GM18507 (cell line): ENCODE measurements at places on chromosomes 3 and 15.
A peak's percentile ranks its signal among the peaks of the same experiment; 100 is the strongest.

GRCh38 chr15:98085003-98085639 lies 124.6 kb downstream of the ARRDC4 start:
- DNase-seq = no peak

GRCh38 chr3:38581774-38582173 lies 67.7 kb downstream of the SCN5A start:
- DNase-seq = no peak

GRCh38 chr3:116423374-116423773 lies 21.9 kb downstream of the LSAMP start:
- DNase-seq = no peak

DNA sequence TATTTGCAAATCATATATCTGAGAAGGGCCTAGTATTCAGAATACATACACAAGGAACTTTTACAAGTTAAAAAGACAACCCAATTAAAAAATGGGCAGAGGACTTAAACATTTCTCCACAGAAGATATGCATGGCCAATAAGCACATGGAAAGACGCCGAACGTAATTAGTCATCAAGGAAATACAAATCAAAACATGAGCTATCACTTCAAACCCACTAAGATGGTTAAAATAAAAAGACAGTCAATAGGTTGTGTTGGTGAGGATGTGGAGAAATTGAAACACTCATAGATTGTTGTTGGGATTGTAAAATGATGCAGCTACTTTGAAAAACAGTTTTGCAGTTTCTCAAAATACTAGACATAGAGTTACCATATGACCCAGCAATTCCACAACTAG lies 61.2 kb upstream of the NEO1 start:
- DNase-seq = no peak

GRCh38 chr3:126125341-126125740 lies 41.4 kb upstream of the SLC41A3 start:
- DNase-seq = no peak

GRCh38 chr3:16824081-16824696 lies 60.6 kb upstream of the PLCL2 start:
- no peak for DNase-seq

DNA sequence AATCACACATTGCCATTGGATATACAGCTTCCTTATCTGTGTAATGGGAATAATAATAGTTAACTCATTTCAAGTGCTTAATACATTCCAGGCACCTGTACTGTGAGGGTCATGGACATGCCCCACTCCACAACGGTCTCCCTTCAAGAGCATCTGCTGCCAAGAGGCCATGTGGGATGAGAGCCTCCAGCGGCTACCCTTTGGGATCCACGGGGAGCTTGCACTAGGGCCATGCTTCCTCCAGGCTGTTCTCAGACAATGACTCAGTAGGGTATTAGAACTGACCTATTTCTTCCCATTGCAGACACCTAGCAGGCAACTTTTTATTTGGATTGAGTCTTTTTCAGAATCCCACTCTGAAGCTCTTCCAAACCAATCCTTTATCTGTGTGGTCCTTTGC lies 1078.9 kb downstream of the TUSC7 start:
- no peak for DNase-seq

- no peak for DNase-seq
Measured at GRCh38 chr3:183274609-183275008, 21.6 kb downstream of the B3GNT5 start.

DNA sequence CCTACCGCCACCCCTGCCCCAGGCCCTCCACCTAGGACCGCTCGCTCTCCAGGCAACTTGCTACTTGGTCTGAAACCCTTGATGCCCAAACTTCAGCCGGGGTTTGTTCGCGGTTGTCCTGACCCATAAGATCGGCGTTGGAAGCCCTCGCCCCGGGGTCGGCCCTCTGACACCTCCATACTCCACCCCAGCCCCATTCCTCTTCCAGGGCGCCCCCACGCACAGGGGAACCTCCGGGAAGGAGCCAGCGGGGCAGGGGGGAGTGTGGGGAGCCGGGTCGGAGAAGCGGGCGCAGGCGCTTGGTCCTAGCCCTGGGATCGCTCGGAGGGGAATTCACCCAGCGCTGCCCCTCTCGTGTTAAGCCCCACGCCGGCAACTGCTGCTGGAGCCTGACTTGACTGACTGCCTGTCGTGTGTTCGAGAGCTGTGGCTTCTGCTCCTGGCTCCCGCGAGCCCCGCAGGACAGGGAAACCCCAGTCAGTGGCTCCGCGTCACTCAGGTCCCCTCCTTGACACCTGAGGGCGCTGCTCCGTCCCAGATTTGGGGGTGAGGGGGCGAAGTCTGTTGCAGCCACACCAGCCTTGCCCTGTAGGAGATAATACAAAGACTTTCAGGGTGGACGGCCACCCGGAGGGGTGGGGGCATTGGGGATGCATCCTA lies 675 bp downstream of the RYR3 start:
- DNase-seq = no peak

DNA sequence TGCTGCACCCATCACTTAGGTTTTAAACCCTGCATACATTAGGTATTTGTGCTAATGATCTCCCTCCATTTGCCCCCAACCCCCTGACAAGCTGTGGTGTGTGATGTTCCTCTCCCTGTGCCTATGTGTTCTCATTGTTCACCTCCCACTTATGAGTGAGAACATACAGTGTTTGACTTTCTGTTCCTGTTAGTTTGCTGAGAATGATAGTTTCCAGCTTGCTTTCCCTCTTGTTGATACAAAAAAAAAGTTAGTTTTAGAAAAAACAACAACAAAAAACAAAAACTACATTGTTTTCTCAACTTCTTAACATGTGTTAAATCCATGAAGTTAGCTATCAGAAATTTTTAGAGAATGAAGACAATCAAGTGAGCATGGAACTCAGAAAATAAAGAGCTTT lies 953.0 kb downstream of the VGLL3 start:
- no peak for DNase-seq

DNA sequence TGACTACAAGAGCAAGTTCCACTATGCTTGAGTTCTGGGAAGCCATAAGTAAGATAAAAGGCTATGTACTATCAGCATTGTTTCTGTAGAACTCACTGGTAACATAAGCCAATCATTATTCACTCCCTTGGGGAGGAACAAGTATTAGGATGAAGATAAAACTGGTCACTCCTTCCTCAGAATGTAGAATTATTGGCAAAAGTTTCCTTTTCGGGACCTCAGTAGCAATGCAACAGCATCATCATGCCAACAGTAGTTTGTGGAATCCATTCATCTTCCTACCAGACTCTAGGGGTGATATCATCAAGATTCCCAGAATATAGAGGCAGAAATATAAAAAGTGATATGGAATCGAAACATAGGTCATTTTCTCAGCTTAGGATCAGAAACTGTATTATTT lies 209.5 kb downstream of the PLOD2 start:
- no peak for DNase-seq

DNA sequence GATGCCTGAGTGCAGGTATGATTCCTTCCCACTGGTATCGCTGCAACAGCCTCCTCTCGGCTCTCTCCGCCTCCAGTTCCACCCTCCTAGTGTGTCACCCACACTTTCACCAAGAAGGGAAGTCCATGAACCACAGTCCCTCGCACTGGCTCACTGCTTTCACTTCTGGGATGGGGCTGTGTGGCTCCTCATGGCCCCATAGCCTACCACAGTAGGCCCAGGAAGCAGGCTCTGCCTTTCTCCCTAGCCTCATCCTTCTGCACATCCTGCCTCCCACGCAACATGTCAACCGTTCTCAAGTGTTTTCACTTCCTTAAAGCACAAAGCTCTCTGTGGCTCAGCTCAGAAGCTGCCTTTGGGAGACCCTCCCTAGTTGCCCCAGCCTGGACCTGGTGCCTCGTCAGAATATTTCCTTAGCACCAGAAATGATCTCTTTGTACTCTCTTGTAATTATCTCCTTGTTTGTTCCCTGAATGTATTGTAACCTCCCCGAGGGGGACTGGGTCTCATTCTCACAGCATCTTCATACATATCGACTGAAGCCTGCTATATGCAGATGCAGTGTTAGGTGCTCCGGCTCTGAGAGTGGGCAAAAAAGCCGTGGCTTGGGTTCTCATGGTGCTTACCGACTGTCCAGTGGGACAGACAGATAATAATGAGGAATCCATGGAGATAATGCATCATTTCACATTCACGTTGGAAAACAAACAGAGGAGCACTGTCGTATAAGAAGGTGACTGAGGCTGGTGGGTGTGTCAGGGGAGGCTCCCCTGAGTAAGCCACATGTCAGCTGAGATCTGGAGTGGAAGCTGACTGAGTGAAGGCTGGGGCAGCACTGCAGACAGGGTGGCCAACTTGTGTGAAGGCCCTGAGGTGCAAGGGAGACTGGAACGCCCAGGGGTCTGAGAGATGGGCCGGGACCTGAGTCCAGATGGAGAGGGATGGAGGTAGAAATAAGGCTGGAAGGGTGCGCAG lies 107.1 kb downstream of the DGKG start:
- peak; percentile 38 for DNase-seq

- DNase-seq = no peak
Measured at GRCh38 chr15:95025924-95026728, 794.8 kb downstream of the MCTP2 start.

DNA sequence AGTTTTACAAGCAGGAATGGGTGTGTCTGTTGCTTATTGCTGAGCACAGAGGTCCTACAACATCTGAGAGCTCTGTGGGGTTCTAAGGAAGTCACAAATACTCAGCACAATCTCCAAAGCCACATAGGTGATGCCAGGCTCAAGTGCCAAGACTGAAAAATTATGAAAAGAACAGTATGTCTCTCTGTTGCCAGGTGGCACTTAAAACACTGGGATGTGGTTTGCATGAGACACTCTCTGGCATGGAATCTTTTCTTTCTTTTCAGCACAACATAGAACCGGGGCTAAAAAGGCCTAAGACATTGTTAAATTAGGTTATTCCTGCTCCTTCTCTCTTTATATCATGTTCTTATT lies 127.3 kb upstream of the PRICKLE2 start:
- DNase-seq = no peak

- no peak for DNase-seq
Measured at GRCh38 chr15:37079726-37080125, 20.6 kb downstream of the MEIS2 start.

- no peak for DNase-seq
Measured at GRCh38 chr15:39721893-39722292, 60.7 kb downstream of the FSIP1 start.

DNA sequence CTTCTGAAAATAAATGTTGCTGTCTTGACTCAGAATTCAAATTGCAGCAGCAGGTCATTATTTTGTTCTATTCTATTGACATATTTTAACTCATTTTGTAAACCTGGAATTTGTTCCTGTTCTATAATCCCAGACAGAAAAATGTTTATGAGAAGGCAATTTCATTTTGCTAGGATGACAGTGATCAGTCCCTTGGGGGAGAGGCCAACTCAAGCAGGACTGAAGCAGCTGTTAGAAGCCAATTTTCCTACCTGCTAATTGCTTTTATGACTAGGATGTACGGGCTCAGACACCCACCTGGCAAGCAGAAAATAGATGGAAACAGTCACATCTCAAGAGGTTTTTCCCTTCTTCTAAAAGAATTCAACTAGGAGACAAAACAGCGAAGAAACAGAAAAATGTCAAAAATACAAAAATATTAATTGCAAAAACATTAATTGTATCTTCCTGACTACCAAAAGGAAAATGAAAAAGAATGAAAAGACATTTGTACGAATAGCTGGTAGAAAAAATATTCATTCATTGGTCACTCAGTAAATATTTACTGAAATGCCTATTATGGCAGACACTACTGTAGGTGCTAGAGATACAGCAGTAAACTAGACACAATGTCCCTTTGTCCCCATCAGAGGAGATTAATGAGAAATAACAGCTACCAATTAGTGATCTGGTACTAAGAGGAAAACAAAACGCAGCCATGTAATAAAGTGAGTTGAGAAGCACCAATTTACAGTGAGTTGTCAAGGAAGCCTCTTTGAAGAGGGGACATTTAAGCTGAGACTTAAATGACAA lies 73.5 kb downstream of the PEAK1 start:
- DNase-seq = no peak

GRCh38 chr15:68601206-68602197 lies 22.7 kb downstream of the CORO2B start:
- no peak for DNase-seq

DNA sequence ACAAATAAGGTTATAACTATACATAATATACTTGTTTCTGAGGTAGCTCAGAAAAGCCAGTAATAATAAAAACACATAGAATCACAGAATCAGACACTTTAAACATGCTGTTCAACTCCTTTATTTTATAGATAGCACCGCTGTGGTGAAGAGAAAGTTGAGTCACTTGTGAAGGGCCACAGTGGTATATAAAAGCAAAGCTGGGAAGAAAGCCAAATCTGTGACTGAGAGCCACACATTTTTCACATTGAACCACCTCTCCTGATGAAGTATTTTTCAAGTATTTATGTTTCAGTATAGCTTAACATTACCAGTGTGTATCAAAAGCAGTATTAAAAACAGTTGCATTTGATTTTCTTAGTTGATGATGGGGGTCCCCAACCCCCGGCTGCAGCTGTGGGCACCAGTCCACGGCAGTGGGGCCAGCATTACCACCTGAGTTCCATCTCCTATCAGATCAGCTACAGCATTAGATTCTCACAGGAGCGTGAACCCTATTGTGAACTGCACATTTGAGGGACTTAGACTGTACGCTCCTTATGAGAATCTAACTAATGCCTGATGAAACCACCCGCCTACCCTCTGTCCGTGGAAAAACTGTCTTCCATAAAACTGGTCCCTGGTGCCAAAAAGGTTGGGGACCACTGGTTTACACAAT lies 46.2 kb downstream of the TBL1XR1 start:
- no peak for DNase-seq

- DNase-seq = no peak
Measured at GRCh38 chr15:69820819-69821218, 276.9 kb downstream of the TLE3 start.

DNA sequence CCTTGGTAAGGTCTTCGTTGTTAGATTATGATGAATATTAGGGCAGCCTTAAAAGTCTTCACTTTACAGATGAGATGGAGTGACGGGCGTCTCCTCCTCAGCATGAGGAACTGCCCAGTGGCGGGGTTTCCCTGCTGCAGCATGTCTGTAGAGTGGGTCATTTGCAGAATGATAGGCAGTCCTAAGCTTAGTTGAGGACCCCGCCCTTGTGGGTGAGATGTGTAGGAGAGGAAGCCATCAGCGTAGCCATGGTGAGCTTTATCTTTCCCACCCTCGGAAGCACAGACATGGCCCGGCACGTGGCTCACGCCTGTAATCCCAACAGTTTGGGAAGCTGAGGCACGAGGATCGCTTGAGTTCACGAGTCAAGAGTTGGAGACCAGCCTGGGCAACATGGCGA lies 877 bp downstream of the NIT2 start:
- peak; percentile 17 for DNase-seq

DNA sequence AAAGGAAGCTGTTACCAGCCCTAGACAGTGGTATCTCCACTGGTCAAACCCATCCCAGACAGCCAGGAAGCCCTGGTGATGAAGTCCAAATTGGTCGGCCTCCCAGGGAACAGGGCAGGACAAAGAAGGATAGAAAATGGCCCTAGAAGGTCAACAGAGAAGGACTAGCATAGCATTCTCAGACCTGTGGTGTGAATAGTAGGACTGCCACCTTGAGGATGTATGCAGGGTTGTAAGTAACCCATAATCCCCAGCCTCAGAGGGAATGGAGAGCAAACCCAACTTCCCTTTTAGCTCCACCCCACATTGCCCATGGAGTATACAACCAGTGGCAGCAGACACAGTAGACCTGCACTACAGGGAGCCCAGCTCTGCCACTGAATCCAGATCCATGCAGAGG lies 68.6 kb upstream of the EIF1B start:
- no peak for DNase-seq

- no peak for DNase-seq
Measured at GRCh38 chr3:64922213-64922612, 234.4 kb upstream of the ADAMTS9 start.
